Breast epithelium (tissue), 4 donors: ENCODE measurements at places on chromosomes 6 and 20. TPM values are rescaled to one million over a fixed set of nuclear protein-coding genes. Genes with fewer than 3 reads are reported as not detected.

- DNase-seq: no peak
These were observed 45.9 kb upstream of the RALY start for GRCh38 chr20:33947709-33948295.

- DNase-seq: no peak
These were observed 2.6 kb downstream of the PTK7 start for GRCh38 chr6:43078691-43079090.

- no peak for DNase-seq
These were observed 195.0 kb upstream of the TSHZ2 start for GRCh38 chr20:52777171-52777570.

DNA sequence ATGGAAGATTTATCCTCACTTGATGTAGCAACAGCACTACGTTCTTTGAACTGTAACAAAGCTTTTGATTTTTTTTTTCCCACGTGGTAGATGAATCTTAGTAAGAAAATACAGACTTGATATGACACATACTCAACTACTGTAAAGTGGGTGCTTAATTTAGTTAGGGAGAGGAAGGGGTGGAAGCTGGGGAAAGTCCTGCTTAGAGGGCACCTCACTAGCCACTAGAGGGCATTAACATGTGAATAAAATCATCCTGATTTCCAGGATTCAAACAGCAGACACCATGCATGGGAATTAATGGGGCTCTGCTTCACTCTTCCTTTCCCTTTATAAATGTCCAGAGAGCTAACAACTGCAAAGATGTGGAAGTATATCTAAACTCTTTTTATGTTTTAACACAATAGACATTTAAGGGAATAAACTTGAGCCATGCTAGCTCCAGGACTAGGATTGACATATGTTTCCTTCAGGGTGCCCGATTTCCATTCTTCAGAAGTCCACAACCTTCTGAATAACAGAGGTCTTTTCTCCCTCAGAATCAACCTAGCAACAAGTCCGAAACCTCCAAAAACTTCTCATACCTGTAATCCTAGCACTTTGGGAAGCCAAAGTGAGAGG, 250.1 kb downstream of the ATXN1 start:
- DNase-seq: no peak

Gene HSPA1L
- 1.6 TPM for total RNA-seq
